ENCODE measurements at places on chromosomes 3 and 15.

GRCh38 chr3:105315144-105315543 is 51.6 kb upstream of the ALCAM start:
- no peak for DNase-seq

DNA sequence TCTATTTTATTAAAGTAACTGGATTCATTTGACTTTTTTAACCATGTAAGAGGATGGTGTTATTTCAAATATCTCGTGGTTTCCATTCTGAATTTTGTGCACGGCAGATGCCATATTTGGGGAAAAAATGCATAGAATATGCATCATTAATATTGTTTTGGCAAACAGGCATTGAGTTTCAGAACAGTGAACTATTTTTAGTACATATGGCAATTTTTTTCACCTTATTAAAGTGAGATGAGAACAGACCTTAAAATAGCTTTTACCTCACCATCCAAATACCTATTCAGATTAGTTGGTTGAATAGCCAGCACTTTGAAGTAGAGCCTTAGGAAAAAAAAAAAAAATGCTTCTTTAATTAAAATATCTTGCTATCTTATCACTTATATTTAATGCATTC is 117.3 kb upstream of the FLNB start:
- DNase-seq: no peak

DNA sequence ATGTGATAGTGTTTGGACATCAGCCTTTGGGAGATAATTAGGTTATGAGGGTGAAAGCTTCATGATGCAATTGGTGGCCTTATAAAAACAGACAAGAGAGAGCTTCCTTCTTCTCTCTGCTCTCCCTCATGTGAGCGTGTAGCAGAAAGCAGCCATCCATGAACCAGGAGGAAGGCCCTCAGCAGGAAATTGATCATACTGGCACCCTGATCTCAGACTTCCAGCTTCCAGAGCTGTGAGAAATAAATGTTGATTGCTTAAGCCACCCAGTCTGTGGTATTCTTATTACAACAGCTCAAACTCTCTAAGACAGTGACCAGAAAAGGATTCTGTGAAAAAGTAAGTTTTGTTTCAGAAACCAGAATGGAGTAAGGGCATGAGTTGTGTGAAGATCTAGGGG is 13.3 kb downstream of the STAC start:
- no peak for DNase-seq

- DNase-seq: no peak
Measured at GRCh38 chr3:40992023-40992422, 207.3 kb upstream of the CTNNB1 start.

DNA sequence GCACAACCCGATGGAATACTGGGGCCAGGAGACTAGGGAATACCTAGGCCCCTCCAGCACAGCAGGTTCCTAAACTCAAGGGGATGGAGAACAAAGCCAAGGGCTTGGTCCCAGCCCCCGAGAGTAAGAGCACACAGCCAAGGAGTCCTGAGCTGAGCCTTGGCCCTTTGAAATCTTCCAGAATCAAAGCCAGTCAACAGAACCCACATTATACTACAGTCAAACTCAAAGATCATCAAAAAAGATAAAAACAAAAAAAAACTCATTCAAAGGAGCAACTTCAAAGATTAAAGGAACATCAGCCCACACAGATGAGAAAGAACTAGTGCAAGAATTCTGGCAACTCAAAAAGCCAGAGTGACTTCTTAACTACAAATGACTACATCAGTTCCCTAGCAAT is 217.0 kb downstream of the ISL2 start:
- DNase-seq: no peak

DNA sequence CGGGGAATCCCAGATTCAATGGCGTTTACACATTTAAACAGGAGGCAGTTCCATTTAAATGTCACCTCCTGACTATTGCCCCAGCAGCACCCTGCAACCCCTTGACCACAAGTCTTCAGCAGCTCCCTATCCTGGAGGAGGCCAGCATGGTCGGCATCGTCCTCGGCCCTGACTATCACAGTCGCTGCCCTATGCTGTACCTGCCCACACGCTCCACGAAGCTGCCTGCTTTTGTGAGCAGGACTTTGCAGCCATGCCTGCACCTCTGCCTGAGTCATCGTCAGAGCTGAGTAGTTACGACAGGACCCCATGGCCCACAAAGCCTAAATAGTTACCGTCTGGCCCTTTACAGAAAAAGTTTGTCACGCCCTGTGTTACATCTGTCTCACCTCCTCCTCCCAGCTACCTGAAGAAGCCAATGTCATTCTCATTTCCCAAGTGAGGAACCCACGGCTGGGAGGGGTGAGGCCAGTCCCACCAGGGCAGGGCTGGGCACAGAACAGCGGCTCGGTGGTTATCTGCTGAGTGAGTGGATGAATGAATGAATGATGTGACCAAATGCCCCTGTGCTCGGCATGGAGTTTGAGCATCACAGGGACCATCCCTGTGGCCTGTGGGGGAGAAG is 47.8 kb upstream of the IQSEC1 start:
- no peak for DNase-seq

DNA sequence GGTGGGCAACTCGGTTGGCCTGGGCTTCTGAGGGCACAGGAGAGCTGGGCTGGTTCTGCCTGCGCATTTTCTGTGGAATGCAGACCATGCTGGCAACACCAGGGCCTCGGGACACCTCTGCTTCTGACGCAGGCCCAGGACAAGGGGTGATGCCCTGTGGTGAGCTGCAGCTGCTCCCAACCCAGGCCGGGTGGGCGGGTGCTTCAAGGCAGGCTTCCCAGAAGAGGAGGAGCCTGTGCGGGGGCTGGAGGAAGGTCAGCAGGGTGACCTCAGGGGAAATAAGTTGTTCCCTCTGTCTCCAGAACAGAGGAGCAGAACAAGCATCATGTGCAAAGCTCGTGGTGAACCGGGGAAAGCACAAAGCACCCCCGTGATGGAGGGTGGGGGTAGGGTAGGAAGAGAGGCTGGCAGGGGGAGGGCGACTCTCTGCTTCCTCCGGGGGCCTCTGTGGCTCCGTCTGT is 11.0 kb upstream of the PLXNA1 start:
- peak; percentile 78 for DNase-seq

DNA sequence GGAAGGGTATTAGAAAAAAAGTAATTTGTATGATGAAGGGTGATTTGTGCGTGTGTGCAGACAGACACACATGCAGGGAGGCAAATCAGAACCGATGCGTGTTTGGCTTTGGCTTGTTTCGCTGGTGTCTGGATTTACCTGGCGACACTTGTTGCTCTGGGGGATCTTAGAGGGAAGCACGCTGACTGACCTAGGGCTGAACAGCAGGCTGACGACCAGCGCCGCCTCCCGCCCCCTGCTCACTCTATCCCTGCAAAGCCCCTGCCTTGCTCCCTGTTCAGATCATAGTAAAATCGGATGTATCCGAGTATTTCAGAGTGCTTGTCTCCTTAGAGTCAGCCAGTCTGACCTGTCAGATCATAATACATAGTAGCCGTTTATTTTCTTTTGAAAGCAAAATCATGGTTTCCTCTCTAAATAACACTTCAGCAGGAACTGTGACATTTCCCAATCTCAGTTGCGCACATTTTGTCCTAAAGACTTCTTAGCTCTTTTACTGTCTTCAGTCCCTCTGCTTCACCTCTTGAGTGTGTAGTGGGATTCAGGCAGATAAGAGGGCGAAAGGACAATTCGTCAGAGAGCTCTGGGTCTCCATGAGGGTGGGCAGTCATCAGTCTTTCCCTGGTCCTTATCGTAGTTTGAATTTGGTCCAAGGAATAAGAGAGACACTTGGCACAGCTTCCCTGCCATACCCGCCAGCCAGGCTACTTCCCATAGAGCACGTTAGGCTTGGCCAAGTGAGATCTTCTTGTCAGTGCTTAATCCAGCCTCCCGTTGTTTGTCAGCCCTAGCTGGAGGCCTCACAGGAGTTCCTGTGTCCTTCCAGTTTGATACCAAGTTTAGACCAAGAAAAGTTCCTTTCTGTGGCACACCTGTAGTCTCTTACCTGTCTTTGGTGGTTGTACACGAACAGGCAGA is 97.4 kb downstream of the PGPEP1L start:
- no peak for DNase-seq

GRCh38 chr3:156421534-156421933 is 133.4 kb downstream of the SSR3 start:
- no peak for DNase-seq

- DNase-seq: no peak
Measured at GRCh38 chr3:39038165-39038564, 13.6 kb downstream of the SCN11A start.

DNA sequence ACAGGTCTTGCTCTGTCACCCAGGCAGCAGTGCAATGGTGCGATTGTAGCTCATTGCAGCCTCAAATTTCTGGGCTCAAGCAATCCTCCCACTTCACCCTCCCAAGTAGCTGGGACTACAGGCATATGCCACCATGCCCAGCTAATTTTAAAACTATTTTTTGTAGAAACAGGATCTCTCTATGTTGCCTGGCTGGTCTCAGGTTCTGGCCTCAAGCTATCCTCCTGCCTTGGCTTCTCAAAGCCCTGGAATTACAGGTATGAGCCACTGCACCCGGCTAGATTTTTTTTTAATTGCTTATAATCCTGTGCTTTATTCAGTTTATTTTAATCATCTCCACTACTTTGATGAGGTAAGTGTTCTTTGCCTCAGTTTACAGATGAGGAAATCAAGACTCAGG is 156.5 kb downstream of the CHDH start:
- no peak for DNase-seq

DNA sequence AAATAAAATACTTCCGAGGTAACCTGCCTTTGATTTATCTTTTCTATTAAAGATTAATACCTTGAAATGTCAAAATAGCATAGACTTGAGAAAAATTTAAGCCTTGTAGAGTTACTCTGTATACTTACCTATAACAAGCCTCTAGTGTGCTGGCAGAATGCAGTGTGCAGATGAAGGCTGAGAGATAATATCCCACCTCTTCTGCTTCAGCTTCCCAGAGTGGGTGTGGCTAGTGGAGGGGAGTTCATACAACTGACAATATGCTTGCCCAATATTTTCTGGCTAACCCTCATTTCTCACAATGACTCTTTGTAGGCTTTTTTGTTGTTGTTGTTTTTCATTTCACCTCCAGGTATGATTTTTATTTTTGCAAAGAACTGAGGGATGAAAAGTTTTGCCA is 15.7 kb upstream of the ZBTB20 start:
- DNase-seq: no peak

GRCh38 chr3:77365152-77365551 is 325.3 kb downstream of the ROBO2 start:
- no peak for DNase-seq

DNA sequence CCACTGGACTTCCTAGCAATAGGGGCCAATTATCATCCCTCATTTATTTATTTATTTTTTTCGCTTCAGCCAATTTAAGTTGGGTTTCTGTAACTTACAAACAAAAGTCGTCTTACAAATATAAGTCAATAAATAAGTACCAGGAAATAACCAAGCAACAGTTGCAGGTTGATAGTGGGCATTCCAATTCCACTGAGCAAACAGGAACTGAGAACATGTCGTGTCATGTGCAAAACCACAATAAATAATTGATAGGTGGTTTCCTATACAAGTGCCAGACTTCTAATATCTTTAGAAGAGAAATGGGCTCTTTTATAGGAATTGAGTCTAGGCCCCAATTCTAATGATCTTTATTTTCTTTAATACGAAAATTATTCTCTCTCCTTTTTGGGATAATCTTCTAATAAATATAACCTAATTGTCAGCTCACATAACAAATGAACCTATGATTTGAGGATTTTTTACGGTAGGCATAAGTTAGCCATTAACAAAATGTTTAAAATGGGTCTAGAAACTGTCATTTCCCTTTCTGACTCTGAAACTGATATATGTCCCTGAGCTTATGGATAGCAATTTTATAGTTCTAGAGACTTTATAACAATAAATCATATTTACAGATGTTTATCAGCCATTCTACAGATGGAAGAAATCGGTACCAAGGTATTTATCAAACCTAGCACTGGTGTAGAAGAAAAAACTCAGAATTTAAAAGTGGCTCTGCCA is 571.8 kb downstream of the FOXP1 start:
- no peak for DNase-seq

GRCh38 chr3:105674437-105675065 is 194.3 kb downstream of the CBLB start:
- no peak for DNase-seq

DNA sequence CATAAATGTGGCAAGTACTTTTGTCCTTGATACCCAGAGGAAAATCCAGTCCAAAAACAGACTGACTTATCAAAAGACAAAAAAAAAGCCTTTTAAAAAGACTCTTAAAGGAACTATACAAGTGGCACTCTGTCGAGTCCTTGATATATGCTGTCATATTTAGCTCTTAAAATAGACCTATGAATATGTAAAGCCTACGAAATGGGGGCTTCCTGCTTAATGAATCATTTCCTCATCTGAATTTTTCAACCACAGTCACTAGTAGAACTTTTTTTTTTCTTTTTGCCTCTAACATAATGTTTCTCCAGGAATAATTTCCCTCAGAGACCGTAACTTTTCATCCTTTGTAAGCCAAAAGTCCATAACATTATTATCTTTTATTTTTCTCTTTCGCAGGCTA is 95.8 kb downstream of the P3H2 start:
- DNase-seq: no peak

GRCh38 chr3:45207446-45207845 is 18.6 kb downstream of the TMEM158 start:
- DNase-seq: no peak

- no peak for DNase-seq
Measured at GRCh38 chr3:124952282-124952855, 17.8 kb upstream of the MUC13 start.

GRCh38 chr3:94587291-94587690 is 524.4 kb downstream of the NSUN3 start:
- no peak for DNase-seq

DNA sequence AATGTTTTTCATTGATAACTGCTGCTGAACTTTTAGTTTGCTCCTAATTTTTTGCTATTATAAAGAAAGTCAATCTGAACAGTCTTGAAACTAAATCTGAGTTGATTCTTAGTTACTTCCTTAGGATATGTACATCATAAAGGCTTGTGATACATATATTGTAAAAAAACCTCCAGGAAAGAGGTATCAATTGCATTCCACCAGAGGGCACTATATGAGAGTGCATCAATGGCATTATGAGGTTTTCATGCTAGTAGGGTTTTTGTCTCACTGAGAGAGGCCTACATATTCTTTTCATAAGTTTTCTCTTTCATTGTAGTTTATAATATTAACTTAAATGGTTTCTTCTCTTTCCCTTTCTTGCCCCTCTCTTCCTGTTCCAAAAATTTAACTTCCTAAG is 46.9 kb downstream of the PIK3R4 start:
- DNase-seq: no peak

- no peak for DNase-seq
Measured at GRCh38 chr3:53161820-53162671, 1.0 kb downstream of the PRKCD start.

DNA sequence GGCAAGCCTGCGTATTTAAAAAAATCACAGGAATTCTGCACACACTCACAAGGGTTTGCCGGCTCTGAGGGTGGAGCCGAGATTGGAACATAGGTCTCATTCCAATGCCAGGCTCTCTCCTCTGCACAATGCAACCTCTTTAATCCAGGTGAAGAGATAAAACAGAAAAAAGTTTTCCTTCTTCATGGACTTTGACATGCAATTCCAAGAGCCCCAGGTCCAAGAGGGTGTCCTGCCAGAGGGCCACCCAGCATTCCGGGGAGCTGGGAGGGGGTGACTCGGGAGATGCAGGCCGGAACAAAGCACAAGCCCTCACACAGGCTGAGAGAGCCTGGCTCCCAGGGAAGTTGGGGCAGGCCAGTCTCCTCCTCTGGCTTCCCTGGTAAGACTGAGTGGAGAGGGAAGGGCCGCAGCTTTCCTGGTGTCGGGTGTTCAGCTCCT is 6.7 kb upstream of the SLC12A8 start:
- DNase-seq: no peak

- DNase-seq: no peak
Measured at GRCh38 chr15:56042982-56043980, 49.9 kb upstream of the NEDD4 start.

GRCh38 chr15:67091980-67092677 is 26.7 kb downstream of the SMAD3 start:
- DNase-seq: no peak
